Stimulated activated CD4-positive, alpha-beta T cell treated with anti-CD3 and anti-CD28 coated beads, Interleukin-15, amount 100 ng/mL, for 1 hour (primary cell): ENCODE measurements at places on chromosomes 5 and 9.

DNA sequence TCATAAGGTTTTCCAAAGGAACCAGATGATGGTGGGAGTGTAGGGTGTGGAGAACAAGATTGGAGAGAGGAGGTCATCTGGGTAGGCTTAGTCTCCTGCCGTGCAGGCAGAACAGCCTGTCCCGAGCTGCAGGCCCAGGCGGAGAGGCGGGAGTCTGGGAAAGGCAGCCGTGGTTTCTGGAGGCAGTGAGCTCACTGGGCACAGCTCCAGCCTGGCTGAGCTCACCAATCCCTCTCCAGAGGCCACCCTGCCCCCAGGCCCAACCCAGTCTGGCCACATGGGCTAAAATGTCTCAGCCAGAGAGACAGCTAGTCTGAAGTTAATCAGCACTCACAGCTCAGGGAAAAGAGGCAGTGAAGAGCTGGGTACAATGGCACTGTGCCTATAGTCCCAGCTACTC lies 12.3 kb downstream of the P4HA2 start:
- DNase-seq = no peak

GRCh38 chr5:135060021-135060420 lies 26.0 kb upstream of the PITX1 start:
- DNase-seq = no peak

- DNase-seq = no peak
Observed at GRCh38 chr5:137737349-137738131, 1.7 kb upstream of the KLHL3 start.

DNA sequence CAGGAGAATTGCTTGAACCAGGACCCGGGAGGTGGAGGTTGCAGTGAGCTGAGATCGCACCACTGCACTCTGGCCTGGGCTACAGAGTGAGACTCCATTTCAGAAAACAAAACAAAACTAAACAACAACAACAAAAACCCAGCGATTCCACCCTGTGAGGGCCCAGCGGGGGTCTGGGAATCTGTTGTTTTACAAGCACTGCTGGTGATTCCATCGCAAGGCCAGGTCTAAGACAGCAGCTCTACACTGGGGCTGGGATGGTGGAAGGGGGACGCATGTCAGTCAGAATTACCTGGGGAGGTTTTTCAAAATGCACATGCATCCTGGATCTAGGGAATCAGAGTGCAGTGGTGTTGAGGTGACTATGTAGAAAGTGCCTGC lies 90.9 kb downstream of the ANKRD55 start:
- no peak for DNase-seq

- no peak for DNase-seq
Observed at GRCh38 chr9:123637606-123637944, 281.6 kb downstream of the CRB2 start.

GRCh38 chr9:72315510-72316311 lies 49.3 kb downstream of the ZFAND5 start:
- DNase-seq = no peak

DNA sequence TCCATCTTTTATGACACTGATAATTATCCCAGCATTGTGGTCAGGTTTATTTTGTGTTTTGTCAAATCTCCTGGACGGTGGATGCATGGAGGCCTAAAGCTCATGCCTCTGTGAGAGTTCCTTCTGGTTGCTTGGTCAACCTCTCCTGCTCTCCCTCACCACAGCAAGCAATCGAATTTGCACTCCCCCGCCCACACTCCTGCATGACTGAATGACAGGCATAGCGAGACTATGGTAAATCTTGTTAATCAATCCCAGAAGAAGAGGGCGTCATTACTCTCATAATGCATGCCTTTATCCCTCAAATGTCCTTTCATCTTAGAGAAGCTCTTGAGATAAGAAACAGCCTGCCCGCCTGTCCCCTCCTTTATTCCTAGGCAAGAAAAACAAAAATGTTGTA lies 1215.0 kb upstream of the CDH9 start:
- DNase-seq = no peak

DNA sequence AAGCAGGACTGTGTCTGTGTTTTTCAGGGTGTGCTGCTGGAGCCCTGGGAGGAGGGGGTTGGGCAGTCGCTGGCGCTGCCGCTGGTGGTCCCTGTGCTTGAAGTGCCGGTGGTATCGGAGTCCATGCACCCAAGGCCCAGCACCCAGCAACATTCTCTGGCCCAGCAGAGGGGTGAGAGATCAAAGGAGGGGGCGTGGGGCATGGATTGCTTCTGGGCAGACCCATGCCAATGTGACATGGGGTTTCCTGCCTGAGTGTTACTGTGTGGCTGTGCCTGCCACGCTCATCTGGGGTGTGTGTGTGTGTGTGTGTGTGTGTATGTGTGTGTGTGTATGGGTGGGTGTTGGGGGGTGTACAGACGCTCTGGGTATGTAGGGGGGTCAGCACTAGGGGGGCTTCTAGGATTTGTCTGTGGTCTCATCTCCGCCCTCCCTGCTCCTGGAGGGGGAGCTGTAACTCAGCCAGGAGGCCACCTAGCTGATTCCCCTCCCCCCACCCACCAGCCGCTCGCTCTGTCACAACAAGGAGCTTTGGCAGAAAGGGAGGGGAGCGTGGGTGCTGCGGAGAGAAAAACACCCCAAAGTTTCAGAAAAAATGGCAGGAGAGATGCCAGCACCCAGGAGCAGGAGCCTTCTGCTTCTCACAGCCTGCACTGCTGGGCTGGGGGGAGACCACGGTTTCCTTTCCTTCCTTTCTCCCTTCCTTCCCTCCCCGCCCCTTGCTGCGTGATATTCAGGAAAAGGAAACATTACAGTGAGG lies 35.9 kb upstream of the HSPA9 start:
- no peak for DNase-seq

DNA sequence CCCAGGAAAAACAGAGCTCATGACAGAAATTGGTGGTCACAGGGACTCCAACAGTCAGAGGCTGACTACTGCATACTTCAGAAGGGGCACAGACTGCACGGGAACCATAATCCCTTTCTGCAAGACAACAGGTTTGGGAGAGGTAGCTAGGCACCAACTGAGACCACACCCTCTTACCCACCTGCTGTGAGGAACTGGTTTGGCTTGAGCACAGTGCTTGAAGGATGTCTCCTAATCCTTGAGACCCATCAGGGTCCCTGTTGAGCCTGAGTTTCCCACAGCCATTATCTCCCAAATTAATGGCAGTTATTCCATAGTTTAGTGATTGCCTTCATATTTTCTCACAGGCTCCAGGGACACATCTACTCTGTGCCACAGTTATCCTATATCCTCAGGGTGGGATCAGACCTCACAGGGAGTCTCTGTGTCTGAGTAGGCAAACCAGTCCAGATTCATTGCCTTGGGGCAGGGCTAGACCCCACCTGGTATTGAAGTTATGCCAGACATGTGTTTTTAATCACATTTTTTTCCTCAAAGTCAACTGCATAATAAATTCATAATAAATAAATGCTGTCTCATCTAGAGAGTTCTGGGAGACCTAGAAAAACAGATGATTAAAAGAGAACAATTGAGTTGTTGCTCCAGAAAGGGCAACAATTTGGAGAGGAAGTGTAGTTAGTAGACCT lies 9.3 kb upstream of the CAST start:
- no peak for DNase-seq

DNA sequence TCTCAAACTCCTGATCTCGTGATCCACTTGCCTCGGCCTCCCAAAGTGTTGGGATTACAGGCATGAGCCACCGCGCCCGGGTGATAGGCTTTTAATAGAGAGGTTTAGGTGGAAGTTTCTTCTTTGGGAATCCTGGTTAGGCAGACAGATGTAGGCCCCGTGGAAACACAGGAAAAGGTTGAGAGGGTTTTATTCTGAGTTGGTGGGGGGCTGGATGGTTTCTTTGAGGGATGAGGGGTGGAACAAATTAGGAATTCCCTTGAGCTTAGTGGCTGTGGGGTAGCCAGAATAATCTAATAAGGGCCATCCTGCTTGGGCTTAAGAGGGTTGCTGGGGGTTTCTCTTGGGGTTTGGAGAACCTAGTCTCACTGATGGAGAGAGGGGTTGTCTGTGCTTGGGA lies 30.4 kb downstream of the C9orf50 start:
- no peak for DNase-seq

GRCh38 chr5:6161257-6161656 lies 217.1 kb downstream of the MED10 start:
- DNase-seq = no peak

DNA sequence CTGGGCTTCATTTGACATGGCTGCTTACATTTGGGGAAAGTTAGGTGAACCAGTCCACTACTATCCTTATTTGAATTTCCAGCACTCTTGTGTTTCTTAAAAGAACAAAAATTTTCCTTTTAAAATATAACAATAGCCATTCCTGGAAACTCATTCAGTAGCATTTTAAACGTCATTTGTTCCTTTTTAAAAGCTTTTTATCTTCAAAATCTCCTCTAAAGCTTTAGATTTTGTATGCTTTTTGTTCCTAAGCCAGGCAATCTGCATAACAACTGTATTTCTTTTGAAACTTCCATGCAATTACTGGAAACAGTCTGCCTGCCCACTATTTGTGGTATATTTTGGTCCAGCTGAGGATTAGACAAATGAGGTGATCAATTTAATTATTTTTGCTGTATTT lies 172.2 kb upstream of the PLCXD3 start:
- DNase-seq = no peak

DNA sequence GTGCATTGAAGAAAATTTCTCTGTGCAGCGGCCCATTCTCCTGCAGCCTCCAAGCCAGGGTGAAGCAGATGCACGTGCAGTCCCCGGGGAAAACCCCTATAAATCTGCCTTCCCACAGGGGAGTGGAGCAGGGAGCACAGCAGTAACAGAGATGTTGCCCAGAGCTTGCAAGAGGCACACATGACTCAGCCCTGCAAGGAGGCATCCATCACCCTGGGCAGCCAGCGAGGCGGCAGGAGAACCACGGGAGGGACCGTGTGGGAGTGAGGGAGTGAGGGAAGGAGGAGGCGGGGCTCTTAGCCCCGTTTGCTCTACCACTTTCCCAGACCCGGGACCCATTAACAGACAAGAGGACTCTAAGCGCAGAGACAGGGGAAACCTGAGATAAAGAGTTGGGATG lies 96.2 kb upstream of the ARAP3 start:
- no peak for DNase-seq

GRCh38 chr9:5835808-5836207 lies 2.9 kb upstream of the ERMP1 start:
- DNase-seq = no peak

GRCh38 chr5:137867664-137868063 lies at the start of gene MYOT:
Gene MYOT, plus strand, starts transcription at chr5:137867860. Its CDS starts 2,792 bp downstream, at chr5:137870652.
- no peak for DNase-seq

DNA sequence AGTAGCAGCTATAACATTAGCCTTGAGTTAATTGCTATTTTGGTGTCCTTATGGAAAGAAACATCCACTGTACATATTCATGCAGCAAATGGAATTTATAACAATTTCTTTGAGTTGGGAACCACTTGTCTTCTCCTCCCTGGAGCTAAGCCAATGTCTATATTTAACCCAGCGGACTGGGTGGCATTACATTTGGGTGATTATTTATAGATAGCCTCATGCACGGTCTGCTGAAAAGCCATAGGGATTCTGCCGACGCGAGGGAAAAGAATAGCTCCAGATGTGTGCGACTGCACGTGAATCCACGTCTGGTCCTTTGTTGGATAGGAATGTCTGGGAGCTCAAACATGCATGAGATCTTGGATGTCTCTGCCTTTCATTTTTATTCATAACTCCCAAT lies 157.5 kb upstream of the BRINP1 start:
- DNase-seq = no peak

DNA sequence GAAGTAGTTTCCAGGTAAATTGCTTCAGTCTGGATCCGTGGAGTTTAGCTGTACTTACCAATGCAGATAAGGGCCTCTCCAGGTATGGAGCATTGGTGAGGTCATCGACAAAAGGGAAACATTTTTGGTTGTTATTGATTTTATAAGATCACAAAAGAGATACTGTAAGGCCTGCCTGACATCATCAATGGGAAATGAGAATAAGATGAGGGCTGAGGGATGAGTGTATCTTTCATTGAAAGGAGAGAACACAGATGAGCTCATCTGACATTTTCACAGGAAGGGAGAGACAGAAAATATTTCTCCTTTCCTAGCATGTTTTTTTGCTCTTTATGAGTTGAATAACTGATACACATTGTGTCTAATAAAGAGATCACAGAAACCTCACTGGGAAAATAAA lies 233.6 kb downstream of the SAXO1 start:
- no peak for DNase-seq

DNA sequence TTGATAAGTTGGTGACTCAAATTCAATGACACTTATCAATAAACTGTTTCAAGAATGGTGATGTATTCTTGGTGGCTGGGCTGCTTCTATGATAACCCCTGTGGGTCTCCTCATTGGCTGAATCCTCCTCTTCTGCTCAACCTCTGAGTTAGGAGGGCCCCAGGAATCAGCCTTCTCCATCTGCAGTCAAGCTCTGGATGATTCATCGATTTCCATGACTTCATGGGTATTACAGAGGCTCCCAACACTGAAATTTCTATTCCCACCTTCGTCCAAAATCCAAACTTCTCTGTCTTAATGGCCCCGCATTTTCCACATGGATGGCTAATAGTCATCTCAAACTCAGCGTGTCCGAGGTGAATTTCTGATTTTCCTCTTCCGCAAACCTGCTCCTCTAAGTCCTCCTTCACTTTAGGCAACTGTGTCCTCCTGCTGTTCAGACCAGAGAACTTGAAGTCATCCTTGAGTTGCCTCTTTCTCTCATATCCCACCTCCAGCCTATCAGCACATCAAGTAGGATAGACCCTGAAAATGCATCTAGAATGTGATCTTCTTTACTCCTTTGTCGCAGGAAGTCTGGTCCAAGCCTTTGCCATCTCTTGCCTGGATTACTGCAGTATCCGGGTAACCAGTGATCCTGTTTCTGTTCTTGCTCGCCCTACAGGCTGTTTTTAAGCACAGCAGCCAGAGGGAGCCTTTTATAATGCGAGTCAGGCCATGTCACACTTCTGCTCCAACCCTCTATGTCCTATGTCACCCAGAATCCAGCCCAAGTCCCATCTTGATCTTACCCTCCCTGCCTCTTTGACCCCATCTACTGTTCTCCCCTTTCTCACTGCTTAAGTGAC lies 41.4 kb upstream of the IL7R start:
- DNase-seq = no peak

DNA sequence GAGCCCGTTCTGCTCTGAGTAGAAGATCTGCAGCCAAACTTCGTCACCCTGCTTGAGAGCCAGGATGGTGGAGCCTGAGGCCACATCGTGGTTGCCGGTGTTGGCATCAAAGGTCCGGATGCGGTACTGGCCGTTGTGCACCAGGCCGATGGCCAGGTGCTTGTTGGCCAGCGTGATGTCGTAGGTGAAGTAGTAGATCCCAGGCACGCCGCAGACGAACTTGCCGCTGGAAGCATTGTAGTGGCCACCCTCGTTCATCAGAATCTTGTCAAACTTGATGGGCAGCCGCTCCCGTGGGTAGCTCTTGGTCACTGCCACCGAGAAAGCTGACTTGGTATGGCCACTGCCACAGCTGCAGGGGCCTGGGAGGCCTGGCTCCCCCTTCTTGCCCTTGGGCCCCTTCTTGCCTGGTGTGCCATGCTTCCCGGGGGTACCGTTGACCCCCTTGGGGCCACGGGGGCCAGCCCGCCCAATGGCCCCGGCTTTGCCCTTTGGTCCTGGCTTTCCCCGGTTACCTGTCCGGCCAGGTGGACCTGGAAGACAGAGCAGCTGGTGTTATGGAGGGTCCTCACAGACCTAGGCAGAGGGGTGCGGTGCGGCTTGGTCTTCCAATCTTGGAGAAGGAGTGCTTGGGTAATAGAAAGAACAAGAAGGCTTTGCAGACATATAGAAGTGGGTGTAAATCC lies 21.0 kb downstream of the C1QTNF2 start:
- no peak for DNase-seq

GRCh38 chr9:124268248-124268647 lies 10.5 kb downstream of the NEK6 start:
- DNase-seq = no peak
